ENCODE measurements at places on chromosomes 5 and 9.

DNA sequence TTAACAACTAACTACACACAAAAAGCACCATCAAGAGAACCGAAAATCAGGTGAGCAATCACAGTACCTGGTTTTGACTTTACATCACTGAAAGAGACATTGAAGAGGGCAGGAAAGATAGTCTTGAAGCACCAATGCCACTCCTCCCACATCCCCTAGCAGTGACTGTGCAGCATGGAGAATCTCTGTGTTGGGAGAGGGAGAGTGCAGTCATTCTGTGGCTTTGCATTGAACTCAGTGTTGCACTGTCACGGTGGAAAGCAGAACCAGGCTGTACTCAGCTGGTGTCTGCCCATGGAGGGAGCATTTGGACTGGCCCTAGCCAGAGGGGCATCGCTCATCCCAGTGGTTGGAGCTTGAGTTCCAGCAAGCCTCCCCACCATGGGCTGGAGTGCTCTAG lies 40.4 kb downstream of the C5 start:
- no peak for DNase-seq

- no peak for DNase-seq
Observed at GRCh38 chr5:19928562-19929421, 59.2 kb downstream of the CDH18 start.

GRCh38 chr9:77952635-77953328 lies 78.8 kb downstream of the GNAQ start:
- no peak for DNase-seq

DNA sequence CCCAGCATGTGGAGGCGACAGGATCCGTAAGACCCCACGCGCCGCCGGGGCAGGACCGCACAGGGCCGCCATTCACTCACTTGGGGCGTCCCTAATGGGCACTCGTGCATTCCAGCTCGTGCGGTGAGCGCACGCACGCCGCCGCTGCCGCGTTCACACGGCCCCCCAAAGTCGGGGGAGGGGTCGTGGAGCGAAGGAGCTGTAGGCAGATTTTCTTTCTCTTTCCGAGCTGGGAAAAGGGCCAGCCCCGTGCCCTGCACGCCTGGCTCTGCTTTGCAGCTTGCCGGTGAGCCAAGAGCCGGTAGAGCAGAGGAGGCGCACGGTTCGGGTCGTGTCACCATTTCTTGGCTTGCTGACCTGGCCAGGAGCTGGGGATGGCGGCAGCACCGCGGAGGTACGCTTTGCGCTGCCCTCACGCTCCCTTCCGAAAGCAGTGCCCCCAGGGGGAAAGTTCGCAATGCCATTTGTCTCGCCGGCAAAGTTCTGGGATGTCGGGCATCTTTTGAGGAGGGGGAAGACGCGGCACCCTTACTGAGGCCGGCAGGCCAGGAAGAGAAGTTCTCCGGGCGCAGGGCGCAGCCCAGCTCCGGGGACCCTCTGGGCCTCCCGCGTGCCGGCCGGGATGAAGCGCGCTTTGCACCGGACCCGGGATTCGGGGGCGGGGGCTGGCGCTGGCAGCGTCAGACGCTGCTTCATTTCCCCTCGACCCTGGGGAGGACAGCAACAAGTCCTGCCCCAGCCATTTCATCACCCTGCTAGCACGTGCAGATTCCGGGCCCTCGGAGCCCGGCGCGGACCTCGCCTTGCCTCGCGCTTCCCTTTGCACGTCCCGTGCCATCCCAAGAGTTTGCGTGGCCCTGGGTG lies 898 bp downstream of the STC2 start:
- peak; percentile 49 for DNase-seq

- no peak for DNase-seq
Observed at GRCh38 chr9:89668216-89668865, 63.5 kb downstream of the GADD45G start.

DNA sequence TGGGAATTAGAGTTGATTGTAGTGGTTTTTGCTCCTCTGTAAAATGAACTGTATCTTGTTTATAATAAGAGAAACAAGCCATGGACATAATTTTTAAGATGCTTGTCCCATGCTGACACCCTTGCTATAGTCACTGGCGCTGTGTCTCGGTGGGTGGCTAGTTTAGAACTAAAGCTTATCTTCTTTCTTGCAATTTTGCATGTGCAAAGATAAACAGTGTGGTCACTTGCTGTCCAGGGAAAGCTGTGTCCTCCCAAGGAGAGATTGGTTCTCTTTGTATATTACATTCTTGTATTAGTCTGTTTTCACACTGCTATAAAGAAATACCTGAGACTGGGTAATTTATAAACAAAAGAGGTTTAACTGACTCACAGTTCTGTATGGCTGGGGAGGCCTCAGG lies 143.8 kb downstream of the MELK start:
- no peak for DNase-seq

- no peak for DNase-seq
Observed at GRCh38 chr5:98791001-98791519, 17.6 kb downstream of the RGMB start.

DNA sequence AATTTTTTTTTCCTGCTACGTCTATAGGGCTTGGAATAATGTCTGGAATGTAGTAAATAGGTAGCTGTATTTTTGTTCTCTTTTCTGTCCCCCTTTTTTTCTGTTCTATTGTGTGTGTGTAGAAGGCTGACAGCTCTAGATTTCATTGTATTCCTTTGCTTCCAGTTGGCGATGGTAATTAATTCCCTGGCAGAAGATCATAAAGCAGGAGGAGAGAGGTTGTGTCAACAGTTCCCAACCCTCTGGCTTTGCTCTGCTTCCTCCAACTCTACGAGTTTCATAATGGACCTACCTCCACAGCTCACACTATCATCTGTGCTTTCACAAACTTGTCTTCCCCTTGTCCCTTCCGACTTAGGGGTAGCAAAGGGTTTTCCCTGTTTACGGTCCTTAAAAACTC lies 117.9 kb upstream of the CDH18 start:
- DNase-seq = no peak

DNA sequence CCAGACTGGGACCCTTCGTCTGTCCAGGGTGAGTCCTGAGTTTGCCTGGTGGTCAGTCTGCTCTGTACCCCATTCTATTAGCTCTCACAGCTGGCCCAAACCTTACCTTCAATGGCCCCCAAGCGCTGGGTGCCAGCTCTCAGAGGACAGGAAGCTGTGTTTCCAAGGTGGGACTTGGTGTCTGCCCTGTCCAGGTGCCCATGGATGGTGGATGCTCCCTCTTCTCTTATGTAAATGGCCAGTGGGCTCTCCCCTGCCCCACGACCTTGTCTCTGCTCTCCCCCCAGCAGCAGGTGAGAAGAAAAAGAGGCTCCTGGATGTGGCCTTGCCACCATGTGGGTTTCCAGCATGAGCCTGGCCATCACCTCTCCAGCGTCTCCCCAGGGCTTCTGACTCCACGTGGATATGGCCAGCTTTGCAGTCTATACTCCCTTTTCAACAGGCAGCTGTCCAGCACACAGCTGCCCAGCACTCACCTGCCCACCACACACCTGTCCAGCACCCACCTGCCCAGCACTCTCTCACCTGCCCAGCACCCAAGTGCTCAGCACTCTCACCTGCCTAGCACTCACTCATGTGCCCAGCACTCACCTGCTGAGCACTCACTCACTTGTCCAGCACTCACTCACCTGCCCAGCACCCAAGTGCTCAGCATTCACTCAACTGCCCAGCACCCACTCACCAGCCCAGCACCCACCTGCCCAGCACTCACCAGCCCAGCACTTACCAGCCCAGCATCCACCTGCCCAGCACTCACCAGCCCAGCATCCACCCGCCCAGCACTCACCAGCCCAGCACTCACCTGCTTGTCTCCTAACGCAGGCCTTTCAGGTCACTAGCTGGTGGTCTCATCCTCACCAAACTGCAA lies 136.2 kb upstream of the IRX2 start:
- no peak for DNase-seq

GRCh38 chr5:169020102-169020501 lies 280.8 kb downstream of the SLIT3 start:
- DNase-seq = no peak

GRCh38 chr5:88193896-88194295 lies 74.7 kb downstream of the TMEM161B start:
- no peak for DNase-seq

GRCh38 chr5:10653043-10653442 lies 89.2 kb downstream of the ANKRD33B start:
- DNase-seq = no peak

DNA sequence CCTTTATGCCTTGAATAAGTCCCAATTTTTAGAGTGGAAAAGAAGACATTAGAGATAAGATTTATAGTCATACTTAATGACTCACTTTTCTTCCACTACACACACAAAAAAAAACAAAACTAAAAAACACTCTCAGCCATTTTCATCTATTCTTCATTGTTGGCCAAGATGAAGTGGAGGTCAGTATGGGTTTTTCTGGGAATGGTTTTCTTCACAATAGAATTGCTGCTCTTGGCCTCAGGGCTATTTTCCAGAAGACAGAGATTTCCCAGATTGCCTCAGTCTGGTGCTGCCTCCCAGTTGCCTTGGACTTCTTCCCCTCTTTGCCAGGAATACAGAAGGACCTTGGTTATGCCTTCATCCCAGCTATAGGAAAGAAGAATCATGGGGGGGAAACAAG lies 463.7 kb downstream of the TMEM232 start:
- DNase-seq = no peak

- DNase-seq = no peak
Observed at GRCh38 chr5:110548171-110548570, 178.3 kb downstream of the TMEM232 start.

- DNase-seq = no peak
Observed at GRCh38 chr9:109036744-109037680, 23.7 kb upstream of the CTNNAL1 start.

DNA sequence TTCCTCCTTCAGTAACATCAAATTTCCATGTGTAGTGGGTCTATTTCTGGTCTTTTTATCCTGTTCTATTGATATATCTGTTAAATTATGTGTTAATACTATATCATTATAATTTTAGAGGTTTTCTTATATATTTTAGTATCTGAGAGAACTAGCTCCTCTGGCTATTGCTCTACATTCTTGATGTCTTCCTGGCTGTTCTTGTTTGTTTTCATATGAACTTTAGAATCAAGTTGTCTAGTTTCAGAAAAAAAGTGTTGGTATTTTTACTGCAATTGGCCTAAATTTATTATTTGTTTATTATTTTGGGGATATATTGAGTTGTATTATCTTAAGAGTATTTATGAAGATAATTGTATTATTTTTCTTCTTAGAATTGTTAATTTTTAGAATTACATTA lies 128.0 kb upstream of the ZNF618 start:
- DNase-seq = no peak

GRCh38 chr9:37301042-37301853 lies 121.2 kb upstream of the GRHPR start:
- DNase-seq = no peak

DNA sequence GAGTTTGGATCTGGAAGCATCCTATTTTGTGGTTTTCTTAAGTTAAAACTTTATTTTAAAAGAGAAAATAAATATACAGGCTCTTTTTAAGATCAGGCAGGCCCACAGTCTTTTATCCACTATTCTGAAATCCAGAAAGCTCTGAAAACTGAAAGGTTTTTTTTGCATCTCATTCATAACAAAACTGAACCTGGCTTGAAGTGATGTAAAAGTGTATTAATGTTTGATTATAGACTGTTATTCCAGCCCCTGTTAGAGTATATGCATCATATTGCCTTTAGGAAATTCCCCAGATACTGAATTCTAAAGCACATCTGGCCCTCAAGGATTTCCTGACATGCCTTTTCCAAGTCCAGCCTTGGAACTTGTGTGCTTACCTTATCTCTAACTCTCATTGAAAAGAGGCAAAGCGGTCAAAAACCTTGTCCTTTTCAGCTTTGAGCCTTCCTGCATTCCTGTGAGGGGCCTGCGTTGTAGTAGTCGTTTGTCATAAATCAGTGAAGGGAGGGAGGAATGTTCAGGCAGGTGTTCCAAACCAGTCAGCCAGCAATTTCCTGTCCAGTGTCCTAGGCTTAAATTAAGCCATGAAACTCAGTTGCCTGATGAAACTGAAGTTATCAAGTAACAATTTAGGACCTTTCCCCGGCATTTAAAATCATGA lies 110.4 kb downstream of the TLE4 start:
- no peak for DNase-seq

DNA sequence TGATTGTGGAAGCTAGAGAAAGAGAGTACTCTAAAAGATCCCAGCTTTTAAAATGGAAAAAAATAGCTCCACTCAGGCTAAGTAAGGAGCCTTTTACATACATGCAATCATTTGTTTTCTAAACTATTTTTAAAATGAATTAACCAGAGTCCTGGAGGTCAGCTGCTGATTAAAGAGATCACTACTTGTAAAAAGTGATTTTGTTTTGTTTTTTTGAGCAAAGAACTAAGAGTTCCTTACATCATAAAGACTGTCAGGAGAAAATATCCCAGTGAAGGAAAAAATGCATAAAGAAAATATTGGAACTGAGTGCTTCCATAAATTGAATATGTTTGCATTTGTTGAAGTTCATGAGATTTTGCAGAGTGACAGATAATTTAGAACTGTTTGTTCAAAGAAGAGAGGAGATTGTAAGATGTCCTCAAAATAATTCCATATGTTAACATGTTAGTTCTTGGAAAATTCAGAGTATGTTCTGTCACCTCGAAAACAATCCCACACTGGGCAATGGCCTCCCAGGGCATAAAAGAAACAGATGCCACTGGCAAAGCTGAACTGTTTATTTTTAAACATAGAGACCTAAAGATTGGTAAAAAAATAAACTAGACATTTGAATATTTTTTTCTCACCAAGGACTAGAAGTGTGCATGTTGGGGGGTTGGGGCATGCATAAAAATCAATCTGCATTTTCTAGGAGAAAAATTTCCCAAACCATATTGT lies 264.7 kb downstream of the NPR3 start:
- DNase-seq = no peak

- DNase-seq = no peak
Observed at GRCh38 chr5:155794795-155795194, 532.2 kb upstream of the SGCD start.

- DNase-seq = no peak
Observed at GRCh38 chr5:1351156-1351555, 6.3 kb upstream of the CLPTM1L start.

- DNase-seq = no peak
Observed at GRCh38 chr9:122355336-122355875, 15.4 kb upstream of the PTGS1 start.

GRCh38 chr5:122507581-122507980 lies 195.5 kb downstream of the SNCAIP start:
- no peak for DNase-seq

GRCh38 chr9:100641166-100641565 lies 63.3 kb downstream of the CAVIN4 start:
- DNase-seq = no peak

- DNase-seq = no peak
Observed at GRCh38 chr9:124479371-124479770, 27.8 kb downstream of the NR5A1 start.

Data from HuH-7.5 (cell line).